ENCODE measurements at places on chromosomes 6 and 20. TPM values are rescaled to one million over a fixed set of nuclear protein-coding genes. Genes with fewer than 3 reads are reported as not detected.

Gene SLPI
- total RNA-seq: 617 TPM

Gene DUSP15
- total RNA-seq: not detected

Gene CALHM5
- 0.56 TPM for total RNA-seq

Gene MOCS1
- total RNA-seq: 26.4 TPM

Gene TCP11
- not detected for total RNA-seq

Gene IL17F
- total RNA-seq: not detected

Gene PHACTR2
- 25.4 TPM for total RNA-seq

GRCh38 chr20:21517566-21518277 lies 3.9 kb upstream of the NKX2-2 start:
- no peak overlapping the region for H3K27ac ChIP-seq
- no peak for DNase-seq
- H3K4me3 ChIP-seq: no peak overlapping the region
- H3K4me1 ChIP-seq: peaks cover 40% of the 10 kb centered on the region
- H3K27me3 ChIP-seq: peaks cover 98% of the 10 kb centered on the region

- DNase-seq: peak; percentile 75
- H3K4me1 ChIP-seq: peaks cover 10% of the 10 kb centered on the region
- no peaks in the 10 kb centered on the region for H3K27me3 ChIP-seq
- H3K36me3 ChIP-seq: no peaks in the 10 kb centered on the region
- peak overlapping the region; percentile 61 for H3K27ac ChIP-seq
- H3K4me3 ChIP-seq: peak overlapping the region; percentile 20
These were observed 46.5 kb downstream of the ADTRP start for GRCh38 chr6:11732036-11732631.

- peak overlapping the region; percentile 14 for H3K27ac ChIP-seq
- no peaks in the 10 kb centered on the region for H3K27me3 ChIP-seq
- H3K4me3 ChIP-seq: no peak overlapping the region
- H3K36me3 ChIP-seq: no peaks in the 10 kb centered on the region
- H3K4me1 ChIP-seq: peaks cover 46% of the 10 kb centered on the region
These were observed 3.3 kb downstream of the TAB2 start for GRCh38 chr6:149320796-149321195.

DNA sequence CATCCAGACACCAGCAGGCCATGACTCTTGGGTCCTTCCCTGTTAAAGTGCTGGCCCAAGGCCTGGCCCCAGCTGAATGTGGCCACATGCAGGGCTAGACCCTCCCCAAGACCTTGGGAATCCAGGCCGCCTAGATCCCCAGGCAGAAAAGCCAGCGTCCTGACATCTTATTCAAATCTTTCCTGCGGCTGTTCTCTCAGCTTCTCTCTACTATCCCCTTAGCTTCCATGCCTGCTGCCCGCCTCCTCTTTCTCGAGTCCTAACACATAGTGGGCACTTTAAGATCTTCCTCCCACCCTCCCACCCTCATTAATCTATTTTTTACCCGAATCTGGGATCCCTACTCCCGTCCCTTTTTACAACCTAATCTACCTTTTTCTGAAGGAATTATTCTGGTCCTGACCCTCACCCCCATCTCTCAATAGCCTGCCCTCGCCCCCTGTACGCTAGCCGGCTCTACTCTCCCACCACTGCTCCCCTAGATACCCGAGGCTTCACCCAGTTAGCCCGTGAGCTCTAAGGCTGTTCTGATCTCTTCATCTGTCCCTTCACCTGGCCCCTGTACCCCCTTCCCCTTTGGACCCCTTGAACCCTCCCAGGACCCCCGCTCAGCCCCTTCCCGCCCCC lies at the start of gene CCHCR1:
TSS of gene CCHCR1 (minus strand) at position 290 of the 627 bp plus-strand sequence. CDS start at position 88, 202 bp downstream.
- DNase-seq: no peak
- H3K4me1 ChIP-seq: peaks cover 26% of the 10 kb centered on the region
- peak within 1 kb of the TSS; percentile 86 for H3K4me3 ChIP-seq
- H3K27me3 ChIP-seq: no peaks in the 10 kb centered on the region
- peak within 1 kb of the TSS; percentile 82 for H3K27ac ChIP-seq
- no peaks in the 10 kb centered on the region for H3K36me3 ChIP-seq

DNA sequence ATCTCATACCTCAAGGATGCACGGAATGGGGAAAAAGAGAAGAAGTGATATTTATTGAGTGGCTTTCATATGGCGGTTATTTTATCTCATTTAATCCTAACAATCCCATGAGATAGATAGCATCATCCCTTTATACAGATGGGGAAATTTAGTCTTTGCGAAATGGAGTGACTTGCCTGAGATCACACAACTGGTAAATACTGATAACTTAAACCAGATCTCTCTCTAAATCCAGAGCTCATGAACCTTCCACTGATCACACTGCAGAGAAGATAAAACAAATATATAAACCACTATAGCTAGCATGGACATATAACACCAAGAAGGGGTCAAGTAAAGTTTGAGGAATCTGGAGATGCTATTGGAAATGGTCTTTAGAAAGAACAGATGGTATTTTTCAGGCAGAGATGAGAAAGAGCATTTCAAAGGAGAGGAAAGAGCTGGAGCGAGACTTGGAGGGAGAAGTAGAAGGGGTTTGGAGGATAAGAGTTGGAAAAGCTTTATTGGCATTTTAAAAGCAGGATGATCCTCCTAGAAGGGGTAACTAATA lies 139.8 kb upstream of the TNFAIP3 start:
- H3K4me1 ChIP-seq: peaks cover 8% of the 10 kb centered on the region
- DNase-seq: no peak
- no peak overlapping the region for H3K4me3 ChIP-seq
- no peaks in the 10 kb centered on the region for H3K36me3 ChIP-seq

DNA sequence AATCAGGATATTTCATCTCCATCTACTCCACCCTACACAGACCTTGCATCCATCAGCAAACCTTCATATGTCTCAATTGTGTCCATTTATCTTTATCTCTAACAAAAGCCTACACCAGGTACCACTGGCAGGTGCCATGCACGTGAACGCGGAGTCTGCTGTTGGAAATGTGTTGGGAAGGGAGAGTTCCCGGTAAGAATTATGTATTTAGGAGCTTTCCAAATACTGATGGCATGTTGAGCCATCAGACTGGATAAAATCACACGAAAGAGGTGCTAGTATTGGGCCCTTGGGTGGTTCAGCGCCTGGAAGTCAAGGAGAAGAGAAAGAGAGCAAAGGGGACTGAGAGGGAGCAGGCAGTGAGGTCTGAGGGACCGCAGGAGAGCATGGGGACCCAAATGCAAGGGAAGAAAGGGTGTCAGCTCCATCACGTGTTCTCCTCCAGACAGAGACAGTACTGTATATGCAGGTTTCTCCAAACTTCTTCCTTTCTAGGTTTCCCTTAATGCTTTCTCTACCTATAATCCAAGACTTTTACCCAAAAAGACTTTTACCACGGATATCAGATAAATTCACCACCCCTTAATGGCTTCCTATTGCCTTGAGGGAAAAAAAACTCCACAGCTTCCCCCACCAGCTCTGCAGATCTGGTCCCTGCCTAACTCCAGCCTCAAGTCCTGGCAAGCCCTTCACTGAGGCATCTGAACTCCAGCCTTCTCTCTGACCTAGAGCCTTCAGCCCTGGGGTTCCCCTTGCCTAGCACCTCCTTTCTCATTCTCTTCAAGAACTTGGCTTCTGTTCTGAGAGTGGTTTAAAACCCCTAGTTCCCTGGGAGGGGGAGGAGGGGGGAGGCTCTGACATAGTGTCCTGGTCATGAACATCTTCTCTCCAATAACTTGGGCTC lies 4.8 kb upstream of the ZNF217 start:
- no peak overlapping the region for H3K27ac ChIP-seq
- H3K36me3 ChIP-seq: no peaks in the 10 kb centered on the region
- no peak overlapping the region for H3K4me3 ChIP-seq
- H3K4me1 ChIP-seq: peaks cover 6% of the 10 kb centered on the region
- no peaks in the 10 kb centered on the region for H3K27me3 ChIP-seq

DNA sequence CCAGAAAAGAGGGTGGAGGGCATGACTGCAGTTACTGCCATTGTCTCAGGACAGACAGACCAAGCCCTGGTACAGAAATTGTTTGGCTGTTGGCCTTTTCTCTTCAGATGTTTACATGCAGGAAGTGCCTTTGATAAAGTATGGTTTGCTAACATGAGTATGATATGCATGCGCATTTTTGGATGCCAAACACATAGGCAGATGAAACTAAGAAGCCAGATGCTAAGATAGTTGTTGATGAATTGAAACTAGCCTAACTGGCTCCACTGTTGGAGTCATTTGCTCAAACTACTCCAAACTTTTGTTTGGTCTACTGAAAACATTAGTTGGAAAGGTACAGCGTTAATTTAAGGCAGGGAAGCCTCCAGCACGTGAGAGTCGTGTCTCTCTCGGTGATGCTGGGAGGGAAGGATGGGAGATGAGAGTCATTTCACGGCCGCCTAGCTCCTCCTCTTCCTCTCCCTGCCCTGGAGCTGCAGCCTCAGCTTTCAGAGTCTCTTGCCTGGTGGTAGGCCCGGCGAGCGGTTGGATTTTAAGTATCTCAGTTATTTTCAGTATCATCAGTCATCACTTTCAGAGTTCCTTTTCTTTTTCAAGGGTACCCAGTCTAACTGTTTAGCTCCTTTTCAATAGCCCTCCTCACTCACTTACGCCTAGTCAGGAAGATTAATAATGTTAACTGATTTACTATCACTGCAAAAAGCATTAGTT lies 29.7 kb downstream of the RREB1 start:
- peaks cover 67% of the 10 kb centered on the region for H3K4me1 ChIP-seq
- H3K27me3 ChIP-seq: no peaks in the 10 kb centered on the region
- peak overlapping the region; percentile 97 for H3K27ac ChIP-seq
- DNase-seq: peak; percentile 72
- H3K36me3 ChIP-seq: no peaks in the 10 kb centered on the region

DNA sequence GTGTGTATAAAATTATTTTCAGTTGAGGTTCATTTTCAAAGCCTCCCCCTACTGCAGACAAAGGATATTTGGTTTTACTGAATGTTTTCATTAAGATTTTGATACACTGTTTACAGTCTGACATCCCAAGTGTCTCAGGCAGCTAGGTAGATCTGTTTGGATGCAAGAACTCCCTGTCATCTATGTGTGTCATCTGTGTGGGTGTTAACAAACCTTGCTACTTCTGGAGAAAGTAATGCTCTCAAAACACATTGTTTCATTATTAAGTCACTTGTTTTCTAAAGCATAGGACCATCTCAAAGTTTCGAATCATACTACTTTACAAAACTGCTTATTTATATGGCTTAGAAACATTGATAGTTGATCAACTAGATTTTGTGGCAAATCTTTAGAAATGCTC lies 114.5 kb upstream of the TMEM170B start:
- peak overlapping the region; percentile 56 for H3K27ac ChIP-seq
- DNase-seq: no peak
- H3K27me3 ChIP-seq: no peaks in the 10 kb centered on the region
- H3K36me3 ChIP-seq: no peaks in the 10 kb centered on the region
- H3K4me1 ChIP-seq: peaks cover 15% of the 10 kb centered on the region

- no peak overlapping the region for H3K4me3 ChIP-seq
- H3K27me3 ChIP-seq: no peaks in the 10 kb centered on the region
- no peak for DNase-seq
- H3K4me1 ChIP-seq: no peaks in the 10 kb centered on the region
These were observed 25.4 kb downstream of the ANKEF1 start for GRCh38 chr20:10060226-10060625.

DNA sequence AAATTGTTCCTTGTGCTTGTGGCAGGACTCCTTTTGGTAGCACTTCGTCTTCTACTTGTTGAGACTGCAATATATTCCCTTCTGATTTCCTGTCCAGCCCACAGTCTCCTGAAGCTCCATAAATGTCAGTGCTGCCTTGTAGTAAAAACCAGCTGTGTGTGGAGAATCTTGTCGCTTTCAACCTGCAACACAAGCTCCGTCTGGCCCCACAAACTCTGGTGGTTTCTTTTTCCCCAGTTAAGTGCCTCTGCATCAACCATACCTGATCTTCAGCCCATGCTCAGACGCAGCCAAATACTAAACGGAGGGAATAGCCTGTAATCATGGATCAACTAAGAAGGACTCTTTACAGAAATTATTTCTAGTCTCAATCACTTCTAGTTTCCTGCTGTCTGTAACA lies 1133.3 kb upstream of the ADGRB3 start:
- DNase-seq: no peak
- no peaks in the 10 kb centered on the region for H3K4me1 ChIP-seq
- no peak overlapping the region for H3K4me3 ChIP-seq
- no peaks in the 10 kb centered on the region for H3K36me3 ChIP-seq

GRCh38 chr6:18100296-18100695 lies 22.2 kb downstream of the NHLRC1 start:
- H3K36me3 ChIP-seq: no peaks in the 10 kb centered on the region
- no peak overlapping the region for H3K27ac ChIP-seq
- no peaks in the 10 kb centered on the region for H3K27me3 ChIP-seq
- DNase-seq: no peak

DNA sequence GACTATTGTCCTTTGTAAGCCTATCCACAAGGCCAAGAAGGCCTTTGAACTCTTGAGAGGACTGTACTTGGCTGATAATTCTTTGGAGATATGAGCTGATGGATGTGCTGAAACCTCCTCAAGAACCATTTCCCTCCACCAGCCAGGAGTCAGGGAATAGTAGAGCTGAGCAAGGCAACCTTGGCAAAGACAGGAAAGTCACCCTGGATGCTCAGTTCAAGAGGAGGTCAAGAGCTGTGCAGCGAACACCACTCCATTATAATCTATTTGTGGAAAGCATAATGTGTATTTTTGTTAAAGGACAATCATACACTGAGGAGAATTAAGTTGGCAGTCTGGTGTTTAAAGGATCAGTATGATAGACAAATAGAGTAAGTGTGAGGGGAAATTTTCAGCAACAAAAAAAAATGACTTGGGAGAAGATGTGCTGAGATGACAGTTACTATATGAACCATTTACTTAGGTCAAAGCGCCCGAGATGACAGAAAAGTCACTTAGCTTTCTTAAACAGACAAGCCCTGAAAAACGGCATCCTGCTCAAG lies 177.2 kb upstream of the COL21A1 start:
- no peaks in the 10 kb centered on the region for H3K36me3 ChIP-seq
- H3K27me3 ChIP-seq: no peaks in the 10 kb centered on the region
- H3K4me3 ChIP-seq: no peak overlapping the region
- no peak for DNase-seq
- no peak overlapping the region for H3K27ac ChIP-seq
- no peaks in the 10 kb centered on the region for H3K4me1 ChIP-seq

DNA sequence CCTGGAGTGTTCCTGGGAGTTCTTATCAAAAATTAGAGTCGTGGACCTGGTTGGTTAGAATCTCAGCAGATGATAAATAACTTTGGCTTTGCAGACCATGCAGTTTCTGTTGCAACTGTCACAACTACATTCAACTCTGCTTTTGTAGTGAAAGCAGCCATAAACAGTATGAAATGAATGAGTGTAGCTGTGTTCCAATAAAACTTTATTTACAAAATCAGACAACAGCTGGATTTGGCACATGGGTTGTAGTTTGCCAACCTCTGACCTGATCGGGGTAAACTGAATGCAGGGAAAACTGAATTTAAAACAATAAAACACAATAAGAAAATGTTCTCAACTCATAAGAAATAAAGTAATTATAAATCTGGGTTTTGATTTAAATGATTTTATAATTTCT lies 513.8 kb downstream of the CDKAL1 start:
- no peak overlapping the region for H3K4me3 ChIP-seq
- no peaks in the 10 kb centered on the region for H3K36me3 ChIP-seq
- no peak for DNase-seq
- H3K4me1 ChIP-seq: no peaks in the 10 kb centered on the region
- no peaks in the 10 kb centered on the region for H3K27me3 ChIP-seq

DNA sequence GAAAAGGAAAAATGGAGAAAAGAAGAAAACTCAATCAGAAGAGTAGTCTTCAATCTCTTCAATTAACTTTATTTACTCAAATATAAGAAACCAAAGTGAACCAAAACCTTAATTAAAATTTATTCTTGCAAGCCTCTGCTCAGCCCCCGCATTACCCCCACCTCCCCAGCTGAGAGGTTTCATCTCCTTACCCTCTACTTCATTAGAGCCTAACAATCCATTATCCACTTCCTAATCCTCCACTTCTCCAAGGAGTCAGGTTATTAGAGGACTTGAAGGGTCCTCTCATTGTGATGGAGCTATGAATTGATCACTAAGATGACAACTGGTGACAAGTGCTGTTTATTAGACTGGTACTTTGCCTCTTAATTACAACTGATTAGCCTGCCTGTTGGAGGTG lies 956.5 kb downstream of the TFAP2A start:
- H3K36me3 ChIP-seq: no peaks in the 10 kb centered on the region
- H3K27ac ChIP-seq: no peak overlapping the region
- no peak for DNase-seq
- H3K27me3 ChIP-seq: no peaks in the 10 kb centered on the region
